ENCODE measurements at places on chromosomes 6 and 20. TPM values are rescaled to one million over a fixed set of nuclear protein-coding genes. Genes with fewer than 3 reads are reported as not detected.

The PRRT1 gene
- total RNA-seq = 0.29 TPM

The ARMH2 gene
- total RNA-seq = not detected

The PACRG gene
- total RNA-seq = not detected

The GJA1 gene
- total RNA-seq = 957 TPM

The GRIK2 gene
- total RNA-seq = 0.44 TPM

The SIGLEC1 gene
- under 0.01 TPM for total RNA-seq

The SMIM8 gene
- total RNA-seq = 3.3 TPM

The CYP21A2 gene
- not detected for total RNA-seq

The DHX35 gene
- total RNA-seq = 12.6 TPM

The LHFPL5 gene
- not detected for total RNA-seq

The INSM1 gene
- not detected for total RNA-seq

The HLA-DPA1 gene
- total RNA-seq = not detected

The PCMT1 gene
- 145 TPM for total RNA-seq

The PRSS35 gene
- total RNA-seq = 0.44 TPM

The SRMS gene
- not detected for total RNA-seq

The DAAM2 gene
- total RNA-seq = 2.3 TPM

The OPRM1 gene
- not detected for total RNA-seq

The ADGRF4 gene
- 0.22 TPM for total RNA-seq

The UBE2C gene
- total RNA-seq = 71.3 TPM

The KHDC1L gene
- not detected for total RNA-seq

The XKR7 gene
- not detected for total RNA-seq

The PPP1R14C gene
- not detected for total RNA-seq

The GCNT2 gene
- total RNA-seq = 0.43 TPM

The MLIP gene
- 0.44 TPM for total RNA-seq

The TNXB gene
- total RNA-seq = 81.8 TPM

The CCM2L gene
- total RNA-seq = not detected

The UBE2J1 gene
- 61.7 TPM for total RNA-seq

The MEI4 gene
- total RNA-seq = not detected

The OSBPL2 gene
- 34.1 TPM for total RNA-seq

The CFAP61 gene
- not detected for total RNA-seq

The C6orf15 gene
- not detected for total RNA-seq

The SYCP2 gene
- 0.22 TPM for total RNA-seq

The DPPA5 gene
- not detected for total RNA-seq

The PNLDC1 gene
- total RNA-seq = not detected

The KIAA1755 gene
- total RNA-seq = 1.7 TPM

The ME1 gene
- 7.4 TPM for total RNA-seq

The HM13 gene
- 132 TPM for total RNA-seq

The SYCP2L gene
- not detected for total RNA-seq

The GZF1 gene
- total RNA-seq = 18.8 TPM

The MACROD2 gene
- total RNA-seq = 0.88 TPM

The HSPA1L gene
- 0.88 TPM for total RNA-seq

The SPAG4 gene
- total RNA-seq = 5.0 TPM

The SYNDIG1 gene
- 0.57 TPM for total RNA-seq

The TRMT6 gene
- total RNA-seq = 7.0 TPM

The ACSS2 gene
- total RNA-seq = 38.5 TPM

All from placental pericyte (primary cell).